ENCODE measurements at places on chromosomes 3 and 15. TPM values are rescaled to one million over a fixed set of nuclear protein-coding genes. Genes with fewer than 3 reads are reported as not detected.

Gene ACTRT3
- total RNA-seq = 0.67 TPM

- no peak for DNase-seq
These were observed 8.1 kb downstream of the ARIH2 start for GRCh38 chr3:48926425-48927392.

Gene CFAP100
- total RNA-seq = not detected

- DNase-seq = peak; percentile 34
These were observed 278.1 kb upstream of the CHRNA7 start for GRCh38 chr15:31752065-31752762.

DNA sequence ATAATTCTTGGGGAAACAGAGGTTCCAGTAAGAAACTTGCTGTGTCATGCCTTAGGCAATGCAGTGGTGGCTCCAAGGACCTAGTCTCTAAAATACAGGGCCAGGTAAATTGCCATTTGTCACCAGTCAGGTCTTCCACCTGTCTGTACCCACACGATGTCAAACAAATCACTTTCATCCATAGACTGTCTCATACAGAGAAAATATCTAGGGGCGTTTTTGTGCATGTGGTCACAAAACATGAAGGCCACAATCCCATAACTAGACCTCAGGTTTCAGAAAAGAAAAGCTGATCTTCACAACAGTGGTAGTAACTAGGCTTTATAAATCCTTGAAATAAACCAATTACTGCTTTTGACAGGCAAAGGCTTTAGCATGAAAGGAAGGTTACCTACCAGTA lies 92.3 kb downstream of the SLC9A9 start:
- DNase-seq = no peak

DNA sequence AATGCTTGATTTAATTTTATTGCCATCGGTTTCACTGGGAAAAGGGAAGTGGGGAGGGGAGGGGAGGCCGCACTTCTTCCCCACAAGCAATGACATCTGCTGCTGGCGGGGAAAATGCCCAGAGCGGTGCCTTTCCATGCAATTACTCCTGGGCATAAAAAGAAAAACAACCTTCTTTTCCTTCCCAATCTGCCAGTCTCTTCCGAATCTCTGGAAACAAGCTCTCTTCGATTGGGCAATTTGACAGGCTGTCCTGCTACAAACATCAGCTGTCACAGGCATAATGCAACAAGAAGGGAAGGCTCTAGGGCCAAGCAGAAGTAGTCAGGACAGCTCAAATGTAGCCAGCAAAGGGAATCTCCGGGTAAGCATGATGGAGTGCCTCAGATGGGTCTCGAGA lies 93.4 kb upstream of the STRIT1 start:
- no peak for DNase-seq

Gene TTLL13
- 0.43 TPM for total RNA-seq

Gene FRMD5
- total RNA-seq = not detected

DNA sequence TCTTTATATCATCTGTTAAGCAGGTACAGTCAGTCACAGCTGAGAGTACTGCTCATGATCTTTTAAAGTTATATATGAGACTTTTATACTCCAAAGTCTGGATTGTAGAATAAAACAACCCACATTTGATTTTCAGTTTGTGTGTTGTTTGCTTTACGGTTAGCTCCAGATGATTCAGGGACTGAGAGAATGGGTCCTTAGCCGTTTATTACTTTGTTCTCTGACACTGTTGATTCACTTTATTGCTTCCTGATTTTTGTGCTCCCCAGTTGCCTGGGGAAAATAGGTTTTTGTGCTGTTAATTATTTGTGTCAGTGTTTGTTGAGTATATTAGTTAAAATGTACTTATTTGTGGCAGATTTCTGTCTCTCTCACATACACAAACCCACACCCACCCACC lies 8.6 kb upstream of the EBLN2 start:
- DNase-seq = no peak

Gene CLDN16
- total RNA-seq = 0.78 TPM

Gene POLQ
- 4.0 TPM for total RNA-seq

Gene UROC1
- not detected for total RNA-seq

Gene PAQR9
- total RNA-seq = 0.47 TPM

- DNase-seq = no peak
These were observed 34.1 kb upstream of the TM4SF1 start for GRCh38 chr3:149411583-149411982.

GRCh38 chr3:66889750-66890494 lies 108.2 kb upstream of the KBTBD8 start:
- DNase-seq = no peak

Gene TMC3
- 0.02 TPM for total RNA-seq

DNA sequence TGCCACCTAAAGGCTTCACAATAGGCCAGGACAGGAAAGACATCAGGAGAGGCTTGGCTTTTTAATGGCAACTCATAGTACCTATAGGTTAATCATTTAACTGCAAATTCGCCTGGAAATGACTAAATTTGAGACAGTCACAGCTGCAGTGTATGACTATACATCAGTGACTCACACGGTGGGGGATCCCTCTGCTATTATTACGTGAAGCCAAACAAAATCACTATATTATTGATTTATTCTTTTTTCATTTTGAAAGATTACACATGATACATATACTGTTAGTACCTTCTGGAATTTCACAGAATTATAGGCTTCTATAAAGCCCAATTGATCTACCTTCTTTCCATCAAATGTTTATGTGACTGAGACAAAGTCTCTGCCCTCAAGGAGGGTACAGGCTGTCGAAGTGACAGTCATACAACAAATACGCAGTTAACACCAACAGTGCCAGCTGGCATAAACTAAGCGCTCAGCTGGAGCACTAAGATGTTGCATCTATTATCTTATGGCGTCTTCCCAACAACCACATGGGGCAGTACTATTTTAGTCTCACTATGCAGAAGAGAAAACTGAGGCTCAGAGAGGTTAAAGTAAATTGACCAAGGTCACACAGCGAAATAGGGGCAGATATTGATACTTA lies 82.0 kb upstream of the LMOD3 start:
- peak; percentile 57 for DNase-seq

Gene RSL24D1
- total RNA-seq = 232 TPM

DNA sequence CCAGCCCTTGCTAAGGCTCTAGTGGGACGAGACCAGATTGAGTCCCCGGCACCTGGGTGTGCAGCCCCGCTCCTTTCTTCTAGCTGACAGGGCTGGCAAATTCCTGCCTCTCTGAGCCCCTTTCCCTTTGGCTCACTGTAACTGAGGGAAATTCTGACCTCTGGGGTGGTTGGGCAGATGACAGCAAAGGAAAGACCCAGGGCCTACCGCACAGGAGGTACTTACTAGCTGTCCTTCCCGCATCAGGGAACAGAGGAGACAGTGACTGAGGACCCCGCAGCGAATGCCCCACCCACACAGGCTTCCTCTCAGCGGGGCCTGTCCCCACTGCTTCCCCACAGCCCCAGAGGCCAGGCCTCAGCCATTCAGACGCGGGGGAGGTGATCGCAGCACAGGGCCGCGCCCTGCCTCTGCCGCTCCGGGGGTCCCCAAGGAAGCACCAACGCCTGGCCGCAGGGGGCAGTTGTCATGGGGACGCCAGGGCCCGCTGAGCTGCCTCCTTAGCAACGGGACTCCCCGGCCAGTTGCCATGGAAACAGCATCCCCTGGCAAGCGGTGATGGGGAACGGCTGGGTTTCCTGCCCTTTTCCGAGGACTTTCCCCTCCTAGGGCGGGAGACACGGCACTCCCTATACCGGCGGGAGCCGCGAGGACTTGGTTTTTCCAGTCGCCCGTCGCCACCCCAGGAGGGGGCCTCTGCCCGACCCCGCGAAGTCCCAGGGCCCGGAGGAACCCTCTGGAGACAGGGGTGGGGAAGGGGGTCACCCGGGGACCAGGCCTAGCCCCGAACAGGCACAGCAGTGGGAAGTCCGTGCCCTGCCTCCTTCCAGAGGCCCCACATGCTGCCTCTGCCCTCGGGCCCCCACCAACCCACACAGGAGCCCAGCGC lies 50.1 kb downstream of the HCN4 start:
- DNase-seq = no peak

Gene TRIM42
- total RNA-seq = not detected

DNA sequence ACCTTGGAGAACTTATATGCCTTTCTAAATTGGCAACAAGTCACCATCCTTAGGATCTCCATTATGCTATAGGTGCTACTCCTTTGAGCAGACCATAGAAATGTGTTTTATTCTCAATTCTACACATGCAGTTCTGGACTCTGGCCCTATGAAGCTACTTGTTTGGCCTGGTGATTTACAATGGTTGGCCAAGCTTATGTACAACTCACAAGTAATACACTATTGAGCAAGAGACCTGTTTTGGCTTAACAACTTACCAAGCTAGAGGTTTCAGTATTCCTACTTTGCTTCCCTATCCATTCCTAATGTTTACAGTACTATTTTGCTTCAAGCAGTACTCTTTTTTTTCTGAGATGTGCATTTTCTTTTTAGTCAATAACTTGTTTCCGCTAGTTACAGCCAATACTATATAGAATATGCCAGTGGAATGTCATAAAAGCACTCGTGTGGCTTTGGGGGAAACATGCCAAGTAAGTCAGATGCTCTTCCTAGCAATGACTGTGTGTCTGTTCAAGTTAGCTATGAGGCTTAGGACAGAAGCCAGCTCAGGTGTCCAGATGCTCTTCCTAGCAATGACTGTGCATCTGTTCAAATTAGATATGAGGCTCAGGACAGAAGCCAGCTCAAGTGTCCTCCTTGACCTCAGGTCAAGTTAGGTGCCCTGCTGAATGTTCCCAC lies 174.9 kb upstream of the SEMA6D start:
- DNase-seq = no peak

GRCh38 chr3:132661101-132661500 lies 972 bp downstream of the UBA5 start:
- DNase-seq = no peak

DNA sequence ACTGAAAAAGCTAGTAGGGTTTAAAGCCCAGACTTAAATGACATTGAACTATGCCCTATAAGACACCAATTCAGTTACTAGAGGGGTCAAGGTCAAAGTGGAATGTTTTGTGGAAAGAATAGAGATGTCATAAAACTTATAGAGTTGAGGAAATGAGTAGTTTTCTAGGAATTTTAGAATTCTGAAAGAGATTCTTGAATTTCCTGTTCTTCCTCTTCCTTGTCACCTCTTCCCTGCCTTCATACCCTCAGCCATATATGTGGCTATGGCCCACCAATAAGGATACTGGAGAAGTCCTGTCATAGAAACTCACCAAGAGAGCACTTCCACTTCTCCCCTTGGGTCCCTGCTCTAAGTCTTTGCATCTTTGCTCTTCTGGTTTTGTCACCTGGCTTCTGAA lies 104.9 kb upstream of the TGFBR2 start:
- no peak for DNase-seq

DNA sequence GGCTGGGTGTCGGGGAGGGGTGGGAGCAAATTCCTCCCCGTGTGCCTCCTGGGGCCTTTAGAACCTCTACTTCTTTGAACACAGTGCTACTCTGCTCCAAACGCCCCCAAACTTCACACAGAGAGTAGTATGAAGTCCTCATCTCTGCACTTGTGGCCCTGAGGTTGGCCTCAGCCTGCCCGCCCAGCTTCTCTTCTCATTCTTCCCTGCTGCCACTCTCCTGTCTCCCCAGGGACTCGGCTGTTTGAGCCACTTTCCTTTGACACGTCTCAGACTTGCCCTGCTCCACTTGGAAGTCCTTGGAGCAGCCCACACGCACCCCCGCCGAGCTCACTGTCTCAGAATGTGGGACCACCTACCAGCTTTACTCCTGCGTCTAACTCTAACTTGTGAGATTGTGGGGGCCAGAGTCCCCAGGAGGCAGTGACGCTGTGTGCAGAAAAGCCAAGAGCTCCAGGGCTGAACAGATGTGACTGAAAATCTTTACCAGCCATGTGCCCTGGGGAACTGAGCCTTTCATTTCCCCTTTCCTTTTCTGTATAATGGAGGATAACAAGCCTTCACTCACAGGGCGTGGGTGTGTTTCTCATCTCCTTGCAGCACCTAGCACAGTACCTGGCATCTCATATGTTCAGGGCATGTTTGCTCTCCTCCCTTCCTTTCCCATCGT lies 233.6 kb upstream of the CTDSPL start:
- DNase-seq = no peak

GRCh38 chr3:53726643-53727042 lies 119.6 kb downstream of the CHDH start:
- DNase-seq = no peak

Gene CCR3
- total RNA-seq = not detected

DNA sequence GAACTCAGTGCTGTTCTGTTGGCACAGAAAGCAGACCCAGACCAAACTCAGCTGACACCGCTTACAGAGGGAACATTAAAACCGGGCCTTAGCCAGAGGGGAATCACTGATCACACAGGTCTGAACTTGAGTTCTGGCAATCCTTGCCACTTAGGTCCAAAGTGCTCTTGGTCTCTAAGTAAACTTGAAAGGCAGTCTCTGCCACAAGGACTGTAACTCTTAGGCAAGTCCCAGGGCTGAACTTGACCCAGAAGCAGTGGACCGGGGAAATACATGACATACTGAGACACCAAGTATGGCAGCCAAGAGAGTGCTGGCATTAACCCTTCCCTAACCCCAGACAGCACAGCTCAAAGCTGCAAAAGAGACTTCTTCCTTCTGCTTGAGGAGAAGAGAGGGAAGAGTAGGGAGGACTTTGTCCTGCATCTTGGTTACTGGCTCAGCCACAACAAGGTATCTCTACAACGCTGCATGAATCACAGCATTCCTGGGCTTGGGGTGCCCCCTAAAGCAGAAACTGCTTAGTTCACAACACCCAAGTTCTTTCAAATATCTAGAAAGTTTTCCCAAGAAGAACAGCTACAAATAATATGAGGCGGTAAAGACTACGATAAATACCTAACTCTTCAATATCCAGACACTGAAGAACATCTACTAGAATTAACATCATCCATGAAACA lies 32.5 kb downstream of the NAALADL2 start:
- DNase-seq = no peak

DNA sequence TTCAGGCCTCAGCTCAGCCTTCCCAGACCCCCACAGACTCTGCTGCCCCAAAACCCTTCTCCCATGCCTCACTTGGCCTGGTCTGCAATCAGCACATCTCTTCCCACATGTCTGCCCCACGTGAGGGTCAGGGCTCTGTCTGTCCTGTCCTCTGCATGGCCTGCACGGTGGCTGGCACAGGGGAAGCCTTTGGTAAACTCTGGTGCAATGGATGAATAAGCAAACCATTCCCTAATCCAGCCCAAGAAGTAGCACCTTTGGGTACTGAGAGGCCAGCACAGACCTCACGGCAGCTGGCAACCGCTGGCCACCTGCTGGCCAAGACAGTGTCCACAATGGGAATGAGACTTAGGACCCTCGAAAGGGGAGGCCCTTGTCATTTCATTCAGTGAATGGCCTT lies 27.7 kb downstream of the ABTB1 start:
- no peak for DNase-seq

All from NCI-H460 (cell line).